ENCODE measurements at places on chromosomes 7 and 10.

DNA sequence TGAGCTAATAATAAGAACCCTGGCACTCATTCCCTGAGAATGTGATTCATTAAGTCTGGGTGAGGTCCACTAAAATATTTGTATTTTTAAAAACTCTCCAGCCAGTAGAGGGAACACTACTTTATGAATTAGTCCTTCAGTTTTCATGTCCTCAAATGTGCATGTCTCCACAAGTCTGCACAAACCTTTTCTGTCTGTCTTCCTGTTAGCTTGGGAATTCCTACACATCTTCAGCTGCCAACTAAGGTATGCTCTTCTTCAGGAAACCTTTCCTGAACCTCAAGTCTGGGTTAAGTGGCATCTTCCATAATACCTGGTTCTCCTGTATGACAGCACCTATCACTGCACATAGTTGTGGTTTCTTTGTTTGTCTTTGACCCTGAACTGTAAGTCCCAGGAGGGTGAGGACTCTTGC, 119.6 kb upstream of the MKX start:
- no peak for DNase-seq

- no peak for DNase-seq
These were observed 45.6 kb downstream of the VIPR2 start for GRCh38 chr7:159098811-159099655.

- DNase-seq, result no peak
These were observed 36.0 kb downstream of the SFMBT2 start for GRCh38 chr10:7374795-7375194.

- no peak for DNase-seq
These were observed 47.2 kb downstream of the SORBS1 start for GRCh38 chr10:95513941-95514392.

DNA sequence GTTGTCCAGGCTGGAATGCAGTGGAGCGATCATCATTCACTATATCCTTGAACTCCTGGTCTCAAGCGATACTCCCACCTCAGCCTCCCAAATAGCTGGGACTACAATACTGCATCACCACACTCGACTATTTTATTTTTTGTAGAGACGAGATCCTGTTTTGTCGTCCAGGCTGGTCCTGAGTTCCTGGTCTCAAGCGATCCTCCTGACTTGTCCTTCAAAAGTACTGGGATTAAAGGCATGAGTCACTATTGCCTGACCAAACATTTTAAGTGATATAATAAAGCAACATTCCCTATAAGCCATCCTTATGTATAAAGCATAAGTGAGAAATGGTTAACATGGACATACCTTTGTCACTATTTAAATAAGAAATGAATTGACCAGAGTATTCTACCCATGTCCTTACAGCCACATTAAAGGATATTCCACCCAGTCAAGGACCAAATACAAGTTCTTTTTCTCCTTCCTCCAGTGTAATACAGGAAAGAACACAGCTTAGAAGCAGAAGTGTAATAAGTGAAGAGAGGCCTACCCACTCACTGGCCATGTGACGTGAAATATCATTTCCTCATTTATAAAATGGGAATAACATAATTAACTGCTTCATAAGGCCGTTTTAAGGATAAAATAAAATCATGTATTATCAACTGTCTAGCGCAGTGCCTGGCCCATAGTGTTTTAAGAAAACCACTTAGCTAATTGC, 82.0 kb downstream of the DOCK4 start:
- no peak for DNase-seq

GRCh38 chr7:80279760-80280159, 145.1 kb downstream of the GNAI1 start:
- DNase-seq, result no peak

DNA sequence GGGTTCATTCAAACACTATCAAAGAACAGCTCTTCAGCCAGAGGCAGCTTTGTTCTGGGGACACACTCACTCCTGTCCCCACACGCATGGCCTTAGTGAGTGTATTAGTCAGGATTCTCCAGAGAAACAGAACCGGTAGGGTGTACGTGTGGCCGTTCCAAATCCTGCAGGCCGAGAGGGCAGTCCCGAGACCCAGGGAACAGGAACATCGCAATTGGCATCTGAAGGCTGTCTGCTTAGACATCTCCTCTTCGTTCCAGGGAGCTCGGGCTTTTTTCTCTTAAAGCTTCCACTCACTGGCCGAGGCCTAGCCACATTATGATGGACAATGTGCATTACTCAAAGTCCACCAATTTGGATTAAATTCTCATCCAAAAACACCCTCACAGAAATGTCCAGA, 523.3 kb downstream of the GLRX3 start:
- DNase-seq, result no peak

GRCh38 chr10:70197235-70197945, 27.1 kb upstream of the SAR1A start:
- DNase-seq, result no peak

DNA sequence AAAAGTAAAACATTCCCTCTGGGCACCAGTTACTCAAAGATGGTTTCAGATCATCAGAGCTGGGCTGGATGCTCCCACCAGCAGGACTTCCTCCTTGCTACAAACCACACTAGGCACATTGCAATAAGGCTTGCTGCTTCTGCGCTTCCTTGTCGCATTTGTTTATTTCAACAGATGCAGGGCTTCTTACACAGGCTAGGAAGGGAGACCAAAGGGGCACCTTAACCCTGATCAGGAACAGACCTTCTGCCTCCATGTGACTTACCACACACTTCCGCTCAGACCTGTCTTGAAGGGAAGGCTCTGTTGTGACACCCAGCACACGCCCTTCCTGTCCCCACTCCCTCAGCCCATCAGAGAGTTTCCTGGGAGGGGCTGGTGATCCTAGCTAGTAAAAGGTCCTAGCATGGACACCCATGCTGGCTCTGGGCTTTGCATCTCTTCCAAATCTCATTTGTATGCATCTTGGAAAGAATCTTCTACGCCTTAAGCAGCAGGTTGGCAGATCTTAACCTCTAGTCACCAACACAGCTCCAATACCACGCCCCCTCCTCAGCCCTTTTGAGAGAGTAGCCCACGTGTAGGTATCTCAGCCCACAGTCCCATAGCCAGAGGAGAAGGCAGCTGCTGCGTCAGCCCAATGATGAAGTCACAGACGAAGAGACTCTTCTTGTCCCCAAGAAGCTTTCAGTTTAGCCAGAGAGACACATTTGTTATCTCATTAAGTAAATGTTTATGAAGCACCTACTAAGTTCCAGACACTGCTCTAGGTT, 47.1 kb upstream of the SVIL start:
- no peak for DNase-seq

GRCh38 chr10:30759423-30759822, 129.9 kb upstream of the LYZL2 start:
- no peak for DNase-seq

GRCh38 chr10:102985811-102986210, 67.7 kb downstream of the CNNM2 start:
- no peak for DNase-seq

GRCh38 chr7:7104971-7105370, 77.4 kb upstream of the C1GALT1 start:
- no peak for DNase-seq

GRCh38 chr7:141324870-141325269, 226.3 kb upstream of the AGK start:
- no peak for DNase-seq

GRCh38 chr7:135389971-135390370, 119.9 kb downstream of the CNOT4 start:
- DNase-seq, result no peak

DNA sequence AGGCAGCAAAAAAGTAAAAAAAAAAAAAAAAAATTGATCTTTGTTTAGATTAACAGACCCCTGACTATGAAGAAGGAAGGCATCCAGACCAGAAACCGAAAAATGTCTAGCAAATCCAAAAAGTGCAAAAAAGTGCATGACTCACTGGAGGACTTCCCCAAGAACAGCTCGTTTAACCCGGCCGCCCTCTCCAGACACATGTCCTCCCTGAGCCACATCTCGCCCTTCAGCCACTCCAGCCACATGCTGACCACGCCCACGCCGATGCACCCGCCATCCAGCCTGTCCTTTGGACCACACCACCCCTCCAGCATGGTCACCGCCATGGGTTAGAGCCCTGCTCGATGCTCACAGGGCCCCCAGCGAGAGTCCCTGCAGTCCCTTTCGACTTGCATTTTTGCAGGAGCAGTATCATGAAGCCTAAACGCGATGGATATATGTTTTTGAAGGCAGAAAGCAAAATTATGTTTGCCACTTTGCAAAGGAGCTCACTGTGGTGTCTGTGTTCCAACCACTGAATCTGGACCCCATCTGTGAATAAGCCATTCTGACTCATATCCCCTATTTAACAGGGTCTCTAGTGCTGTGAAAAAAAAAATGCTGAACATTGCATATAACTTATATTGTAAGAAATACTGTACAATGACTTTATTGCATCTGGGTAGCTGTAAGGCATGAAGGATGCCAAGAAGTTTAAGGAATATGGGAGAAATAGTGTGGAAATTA, 19.4 kb downstream of the GATA3 start:
- DNase-seq, result no peak

- no peak for DNase-seq
These were observed 30.0 kb upstream of the INHBA start for GRCh38 chr7:41732843-41733306.

- DNase-seq, result no peak
These were observed 229.2 kb downstream of the TCF7L2 start for GRCh38 chr10:113179265-113179664.

- no peak for DNase-seq
These were observed 17.3 kb downstream of the ZNF775 start for GRCh38 chr7:150396426-150396825.

- no peak for DNase-seq
These were observed 33.0 kb downstream of the BRI3 start for GRCh38 chr7:98314469-98314868.

GRCh38 chr10:25071227-25071626, 54.8 kb downstream of the THNSL1 start:
- no peak for DNase-seq

DNA sequence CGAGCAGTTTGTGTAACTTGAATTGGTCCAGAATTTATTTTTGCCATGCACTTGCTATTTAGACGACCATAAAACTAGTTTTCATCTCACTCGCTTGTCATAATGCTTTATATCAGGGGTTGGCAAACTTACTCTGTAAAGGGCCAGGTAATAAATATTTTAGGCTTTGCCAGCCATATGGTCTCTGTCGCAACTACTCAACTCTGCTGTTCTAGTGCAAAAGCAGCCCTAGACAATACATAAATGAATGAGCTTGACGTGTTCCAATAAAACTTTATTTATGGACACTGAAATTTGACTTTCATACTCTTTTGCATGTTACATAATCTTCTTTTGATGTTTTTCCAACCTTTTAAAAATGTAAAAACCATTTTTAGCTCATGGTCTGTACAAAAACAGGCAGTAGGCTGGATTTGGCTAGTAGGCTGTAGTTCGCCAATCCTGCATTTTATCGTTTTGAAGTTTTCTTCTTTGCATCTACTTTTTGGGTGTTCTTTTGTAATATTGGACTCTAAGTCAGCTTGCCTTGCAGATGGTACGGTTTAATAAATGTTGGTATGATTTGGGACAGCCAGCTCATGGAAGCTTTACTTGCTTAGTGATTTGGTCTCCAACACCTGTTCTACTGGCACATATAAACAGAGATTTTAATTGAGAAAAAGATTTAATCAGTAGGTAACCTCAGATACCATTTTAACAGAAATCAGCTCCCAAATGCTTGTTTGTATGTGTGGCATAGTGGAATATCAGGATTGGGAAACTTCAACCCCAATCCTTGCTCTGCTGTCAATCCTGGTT, 25.6 kb downstream of the SND1 start:
- DNase-seq, result no peak

GRCh38 chr7:151381098-151381347, 28.8 kb downstream of the WDR86 start:
- DNase-seq, result no peak

GRCh38 chr7:41874201-41874785, 171.4 kb upstream of the INHBA start:
- no peak for DNase-seq

- DNase-seq, result no peak
These were observed 30.1 kb upstream of the CCL24 start for GRCh38 chr7:75843613-75844116.

- no peak for DNase-seq
These were observed 85.6 kb upstream of the CAPZA2 start for GRCh38 chr7:116776610-116777289.

- no peak for DNase-seq
These were observed 15.4 kb downstream of the PTEN start for GRCh38 chr10:87878664-87879459.

DNA sequence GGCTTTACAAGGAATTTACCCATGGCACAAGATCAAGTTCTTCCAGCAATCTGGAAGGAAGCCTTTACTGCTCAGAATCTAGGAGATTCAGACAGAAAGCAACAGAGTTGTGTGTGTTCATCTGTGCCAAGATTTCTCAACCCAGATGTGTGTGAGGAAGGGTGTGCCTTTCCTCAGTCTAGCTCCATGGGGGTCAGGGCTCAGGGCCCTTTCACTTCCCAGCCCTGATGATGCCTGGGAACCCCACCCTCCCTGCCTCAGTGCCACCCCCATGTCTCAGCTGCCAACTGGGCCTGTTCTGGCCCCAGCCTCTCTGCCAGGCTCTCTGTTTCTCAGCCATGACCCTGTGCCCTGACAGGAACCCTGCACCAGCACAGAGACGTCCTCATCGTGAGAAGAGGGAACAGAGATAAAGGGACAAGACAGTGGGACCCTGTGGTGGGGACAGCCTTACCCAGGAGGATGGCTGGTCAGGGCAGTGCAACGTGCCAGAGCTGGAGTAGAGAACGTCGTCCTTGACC, 102.0 kb downstream of the VIPR2 start:
- no peak for DNase-seq

DNA sequence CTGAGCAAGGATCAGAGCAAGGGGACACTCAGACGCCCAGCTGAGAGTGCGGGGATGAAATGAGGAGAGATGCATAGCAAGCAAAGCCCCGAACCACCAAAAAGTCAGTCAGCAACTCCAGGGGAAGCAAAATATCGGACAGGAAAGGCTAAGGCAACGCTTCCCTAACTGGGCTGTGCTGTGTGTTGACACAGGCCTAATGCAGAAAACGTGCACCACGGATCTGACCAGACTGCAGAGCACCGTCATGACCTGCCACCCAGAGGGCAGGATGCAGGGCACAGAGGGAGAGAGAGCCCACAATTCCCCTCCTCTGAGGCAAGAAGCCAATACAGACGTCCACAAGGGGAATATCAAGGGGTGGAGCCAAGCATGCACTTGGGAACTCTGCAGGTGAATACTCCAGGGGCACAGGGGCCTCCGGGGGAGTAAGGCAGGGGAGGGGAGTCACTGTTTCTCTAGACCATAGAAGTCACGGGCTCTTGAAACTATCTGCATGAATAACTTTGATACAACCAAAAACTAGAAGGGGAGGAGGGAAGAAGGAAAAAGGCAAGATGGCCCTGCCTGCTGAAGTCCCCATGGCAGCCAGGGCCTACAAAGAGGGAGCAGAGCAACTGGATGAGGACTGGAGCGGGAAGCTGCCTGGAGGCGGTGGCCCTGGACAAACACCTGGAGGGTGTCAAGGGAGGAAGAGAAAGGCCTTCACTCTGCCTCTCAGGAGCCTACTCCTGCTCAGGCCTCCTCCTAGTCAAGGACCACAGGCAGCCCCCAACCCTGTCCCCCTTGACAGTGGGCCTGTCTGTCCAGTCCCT, 26.2 kb downstream of the GRID1 start:
- no peak for DNase-seq

Data from activated naive CD4-positive, alpha-beta T cell (primary cell).